Activated naive CD4-positive, alpha-beta T cell treated with anti-CD3 and anti-CD28 coated beads for 36 hours (primary cell): ENCODE measurements at places on chromosomes 2 and 18. TPM values are rescaled to one million over a fixed set of nuclear protein-coding genes. Genes with fewer than 3 reads are reported as not detected.

ANKRD30BL gene
- not detected for total RNA-seq

DNA sequence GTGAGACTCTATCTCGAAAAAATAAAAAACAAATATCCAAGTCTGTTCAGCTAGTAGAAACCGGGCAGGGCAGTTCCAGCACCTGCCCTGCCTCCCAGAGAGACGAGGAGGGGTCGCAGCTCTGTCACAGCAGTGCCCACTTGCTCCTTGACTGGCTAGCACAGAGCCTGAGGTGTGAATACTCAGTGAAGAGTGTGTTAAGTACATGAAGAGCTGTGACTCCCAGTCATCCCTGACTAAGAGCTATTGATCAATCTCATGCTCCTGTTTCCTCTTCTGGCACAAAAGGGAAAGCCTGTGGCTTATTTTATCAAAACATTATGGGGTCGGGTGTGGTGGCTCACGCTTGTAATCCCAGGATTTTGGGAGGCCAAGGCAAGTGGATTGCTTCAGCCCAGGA, 83.0 kb upstream of the FZD7 start:
- no peak for DNase-seq
- no peaks in the 10 kb centered on the region for H3K36me3 ChIP-seq
- H3K27me3 ChIP-seq, result peaks cover 3% of the 10 kb centered on the region
- H3K4me3 ChIP-seq, result no peak overlapping the region
- H3K27ac ChIP-seq, result no peak overlapping the region

GRCh38 chr18:22547807-22548561, 130.3 kb upstream of the CTAGE1 start:
- no peaks in the 10 kb centered on the region for H3K27me3 ChIP-seq
- no peaks in the 10 kb centered on the region for H3K4me1 ChIP-seq
- no peaks in the 10 kb centered on the region for H3K36me3 ChIP-seq
- DNase-seq, result no peak
- no peak overlapping the region for H3K27ac ChIP-seq
- H3K4me3 ChIP-seq, result no peak overlapping the region

DNA sequence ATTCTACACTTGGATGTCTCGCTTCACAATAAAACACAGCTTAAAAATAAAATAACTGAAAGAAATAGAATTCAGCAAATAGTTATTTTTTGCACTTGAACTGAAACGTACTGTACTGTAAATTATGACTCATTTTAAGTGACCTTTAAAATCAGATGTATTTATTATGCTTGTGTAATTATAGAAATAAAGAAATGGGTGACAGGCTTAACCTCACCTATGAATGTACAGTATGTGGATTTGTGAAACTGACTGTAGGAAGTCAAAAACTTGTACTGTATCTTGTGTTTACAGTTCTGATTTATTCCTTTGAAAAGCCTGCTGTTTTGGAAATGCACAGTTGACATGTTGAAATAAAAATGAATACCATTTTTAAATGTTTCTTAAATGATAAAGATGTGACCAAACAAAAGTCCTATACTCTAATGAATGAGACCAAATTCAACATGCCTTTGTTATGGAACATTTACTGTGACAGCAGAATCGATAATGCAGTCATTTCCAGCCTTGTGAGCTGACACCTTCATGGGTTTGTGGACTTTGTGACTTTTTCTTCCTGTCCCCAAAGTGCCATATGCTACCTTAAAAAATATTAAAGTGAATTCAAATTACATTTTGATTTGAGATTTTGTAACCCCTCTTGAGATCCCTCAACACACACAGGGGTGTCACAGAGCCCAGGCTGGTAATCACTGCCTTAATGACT, 32.7 kb downstream of the NEMP2 start:
- H3K27me3 ChIP-seq, result no peaks in the 10 kb centered on the region
- no peak overlapping the region for H3K4me3 ChIP-seq
- DNase-seq, result no peak
- peaks cover 18% of the 10 kb centered on the region for H3K4me1 ChIP-seq

DNA sequence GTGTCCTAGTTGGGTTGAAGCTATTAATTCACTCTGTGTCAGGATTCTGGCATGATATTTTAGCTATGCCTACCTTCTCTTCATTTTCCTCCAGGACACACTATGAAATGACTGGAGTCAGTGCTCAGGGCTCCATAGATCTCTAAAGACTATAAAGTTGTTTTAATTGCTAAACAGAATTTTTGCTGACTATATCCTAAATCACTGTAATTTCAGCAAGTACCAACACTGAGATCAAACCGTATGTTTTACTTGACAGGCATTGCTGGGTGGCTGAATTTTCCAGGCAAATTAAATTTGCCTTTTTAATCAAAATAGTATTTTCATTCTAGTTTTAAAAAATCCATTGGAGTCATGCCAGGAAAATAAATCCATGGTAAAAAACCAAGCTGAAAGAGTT, 138.1 kb downstream of the LRP1B start:
- no peaks in the 10 kb centered on the region for H3K4me1 ChIP-seq
- no peak overlapping the region for H3K27ac ChIP-seq
- no peaks in the 10 kb centered on the region for H3K36me3 ChIP-seq
- DNase-seq, result no peak
- no peak overlapping the region for H3K4me3 ChIP-seq

- peaks cover 48% of the 10 kb centered on the region for H3K4me1 ChIP-seq
- no peaks in the 10 kb centered on the region for H3K27me3 ChIP-seq
- H3K4me3 ChIP-seq, result no peak overlapping the region
- no peak for DNase-seq
- peaks cover 9% of the 10 kb centered on the region for H3K36me3 ChIP-seq
Measured at GRCh38 chr2:174555998-174556397, 41.6 kb downstream of the WIPF1 start.

DNA sequence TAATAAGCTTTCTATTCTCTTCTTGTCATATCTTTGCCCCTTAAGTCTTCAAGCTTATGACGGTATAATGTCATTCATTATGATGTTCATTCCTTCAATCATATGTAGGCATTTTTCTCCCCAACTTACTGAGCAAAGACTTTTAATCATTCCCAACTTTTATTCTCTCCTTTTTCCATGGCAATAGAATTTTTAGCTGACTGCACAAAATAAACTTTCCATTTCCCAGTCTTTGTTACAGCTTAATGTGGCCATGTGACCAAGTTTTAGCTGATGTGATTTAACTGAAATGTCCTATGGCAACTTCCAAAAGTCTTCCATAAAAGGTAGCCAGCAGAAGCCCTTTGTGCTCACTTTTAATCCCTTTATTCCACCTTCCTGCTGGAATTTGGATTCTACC, 152.5 kb downstream of the ANKRD30B start:
- no peak overlapping the region for H3K4me3 ChIP-seq
- H3K27ac ChIP-seq, result no peak overlapping the region
- no peaks in the 10 kb centered on the region for H3K27me3 ChIP-seq
- no peaks in the 10 kb centered on the region for H3K36me3 ChIP-seq

DNA sequence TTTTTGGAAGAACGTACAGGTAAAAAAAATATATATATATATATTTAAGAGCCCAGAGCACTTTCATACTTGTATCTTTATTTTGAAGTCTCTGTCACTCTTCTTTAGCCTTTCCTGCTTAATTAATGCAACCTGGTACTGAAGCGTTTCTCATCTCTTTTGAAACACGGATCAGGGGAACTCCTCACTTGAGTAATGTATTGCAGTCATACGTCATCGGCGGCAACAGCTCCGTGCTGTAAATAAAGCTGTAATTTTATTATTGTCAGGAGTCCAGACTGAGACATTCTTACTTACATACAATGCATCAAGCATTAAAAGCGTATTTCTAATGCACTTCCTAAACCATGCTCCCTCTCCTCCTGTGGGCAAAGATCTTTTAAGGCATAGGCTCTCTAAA, 514.7 kb downstream of the SOX11 start:
- no peak overlapping the region for H3K27ac ChIP-seq
- no peak overlapping the region for H3K4me3 ChIP-seq
- no peaks in the 10 kb centered on the region for H3K4me1 ChIP-seq
- H3K36me3 ChIP-seq, result no peaks in the 10 kb centered on the region
- H3K27me3 ChIP-seq, result no peaks in the 10 kb centered on the region
